GM19239 (cell line): ENCODE measurements at places on chromosomes 3 and 15.

- DNase-seq = no peak
Observed at GRCh38 chr3:75262661-75263060, 401.5 kb upstream of the FRG2C start.

DNA sequence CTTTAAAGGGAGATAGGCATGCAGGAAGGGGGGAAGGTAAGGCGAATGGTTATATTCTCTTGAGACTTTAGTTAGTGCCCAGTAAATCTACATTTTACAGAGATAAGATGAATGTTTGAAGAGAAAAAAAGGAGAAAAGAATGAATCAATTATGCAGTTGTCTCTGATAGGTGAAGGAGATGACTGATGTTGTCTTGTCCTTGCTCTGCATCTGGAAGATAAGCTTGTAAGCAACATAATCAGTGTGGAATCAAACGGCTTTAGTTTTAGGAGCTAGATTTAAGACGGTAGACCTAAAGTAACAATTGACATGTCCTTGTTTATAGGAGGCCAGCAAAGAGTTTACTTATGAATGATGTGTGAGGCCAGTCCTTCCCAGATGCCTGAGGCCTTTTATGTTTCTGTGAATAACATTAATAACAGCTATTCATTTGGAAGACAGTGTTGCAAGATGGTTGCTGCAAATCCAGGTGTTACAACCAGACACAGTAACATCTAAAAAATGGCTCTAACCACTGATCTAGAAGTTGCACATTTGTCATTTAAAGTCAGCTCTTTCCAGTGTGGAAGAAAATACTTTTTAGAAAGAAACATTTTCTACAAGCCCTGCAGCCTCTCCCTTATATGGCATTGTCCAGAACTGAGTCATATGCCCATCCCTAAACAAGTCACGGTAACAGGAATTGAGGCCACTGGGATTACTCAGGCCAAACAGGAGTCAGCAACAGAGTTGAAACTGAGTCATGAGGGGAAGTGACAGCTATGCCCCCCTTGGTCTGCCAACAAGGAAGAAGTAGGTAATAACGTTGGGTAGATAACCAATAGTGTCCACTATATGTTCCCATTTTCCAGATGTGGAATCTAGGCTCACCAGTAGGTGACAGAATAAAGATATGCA, 77.5 kb upstream of the FBN1 start:
- no peak for DNase-seq

- no peak for DNase-seq
Observed at GRCh38 chr15:84834969-84835368, 17.8 kb downstream of the ALPK3 start.

GRCh38 chr3:182435860-182436259, 357.4 kb upstream of the ATP11B start:
- no peak for DNase-seq

DNA sequence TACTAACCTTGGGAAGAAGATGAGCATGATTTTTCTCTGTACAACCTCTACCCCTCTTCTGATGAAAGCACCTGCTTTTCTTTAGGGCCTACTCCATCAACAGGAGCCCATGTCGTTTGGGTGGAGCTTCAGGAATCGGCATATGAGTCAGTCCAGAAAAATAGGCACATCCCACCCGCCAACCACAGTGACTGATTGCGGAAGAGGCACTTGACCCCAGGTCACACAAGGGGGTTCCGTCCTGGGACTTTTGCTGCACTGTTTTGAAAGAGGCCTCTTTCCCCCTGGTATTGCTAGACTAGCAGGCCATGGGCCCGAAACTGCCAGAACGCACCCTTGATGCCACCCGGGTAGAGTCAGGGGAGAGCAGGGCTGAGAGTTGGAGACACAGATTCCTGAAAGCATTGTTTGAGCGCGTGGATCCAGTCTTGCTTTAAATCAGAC, 19.3 kb upstream of the NRROS start:
- DNase-seq = no peak

- no peak for DNase-seq
Observed at GRCh38 chr3:156547637-156548036, 7.3 kb downstream of the SSR3 start.

DNA sequence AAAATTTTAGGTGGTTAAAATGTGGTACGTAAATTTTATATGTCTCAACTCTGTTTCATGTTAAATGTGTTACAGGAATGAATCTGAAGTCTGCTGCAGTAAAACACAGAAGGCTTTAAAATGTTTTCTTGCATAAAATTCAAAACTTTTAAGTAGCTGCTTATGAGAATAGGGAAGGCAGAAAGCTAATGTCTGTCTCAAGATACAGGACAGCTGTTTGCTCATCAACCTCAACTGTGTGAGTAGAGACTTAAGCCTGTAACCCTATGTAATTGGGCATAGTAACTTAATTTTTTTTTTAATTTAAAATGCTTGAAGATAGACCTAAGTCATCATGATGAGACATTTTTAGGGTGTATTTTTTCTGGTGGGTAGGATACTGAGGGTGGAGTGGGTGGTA, 38.9 kb downstream of the ZFAND6 start:
- no peak for DNase-seq

DNA sequence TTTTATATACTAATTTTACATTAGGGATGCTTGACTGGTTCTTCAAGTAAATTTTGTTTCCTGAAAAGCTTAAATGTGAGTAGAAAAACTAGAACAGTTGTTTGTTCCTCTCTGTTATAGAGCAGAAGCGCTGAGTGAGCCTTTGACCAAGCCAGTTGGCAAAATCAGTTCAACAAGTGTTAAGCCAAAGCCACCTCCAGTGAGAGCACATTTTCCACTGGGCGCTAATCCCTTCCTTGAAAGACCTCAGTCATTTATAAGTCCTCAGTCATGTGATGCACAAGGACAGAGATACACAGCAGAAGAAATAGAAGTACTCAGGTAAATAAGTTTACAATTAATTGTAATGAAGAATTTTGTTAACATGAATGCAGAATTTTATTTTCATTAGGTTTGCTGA, 14.6 kb downstream of the CAPN7 start:
- DNase-seq = no peak

DNA sequence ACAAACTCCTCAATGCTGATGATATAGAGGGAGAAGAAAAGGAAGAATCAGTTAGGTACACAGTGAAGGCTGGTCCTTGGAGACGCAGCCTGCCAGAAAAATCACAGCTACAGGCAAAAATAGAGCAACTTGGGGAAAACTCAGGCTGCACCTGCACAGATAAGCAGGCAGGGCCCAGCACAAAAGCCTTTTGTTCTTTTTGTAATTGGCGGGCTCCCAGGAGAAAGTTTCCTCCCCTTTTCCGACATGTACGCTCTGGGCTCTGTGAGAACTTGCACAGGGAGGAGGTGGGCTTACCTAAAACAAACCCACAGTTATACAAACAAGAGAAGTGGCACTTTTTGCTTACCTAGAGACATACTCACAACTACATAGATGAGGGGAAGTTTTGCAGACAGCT, 813.4 kb upstream of the EPHA6 start:
- no peak for DNase-seq

- DNase-seq = no peak
Observed at GRCh38 chr3:178381555-178381954, 154.7 kb upstream of the KCNMB2 start.

DNA sequence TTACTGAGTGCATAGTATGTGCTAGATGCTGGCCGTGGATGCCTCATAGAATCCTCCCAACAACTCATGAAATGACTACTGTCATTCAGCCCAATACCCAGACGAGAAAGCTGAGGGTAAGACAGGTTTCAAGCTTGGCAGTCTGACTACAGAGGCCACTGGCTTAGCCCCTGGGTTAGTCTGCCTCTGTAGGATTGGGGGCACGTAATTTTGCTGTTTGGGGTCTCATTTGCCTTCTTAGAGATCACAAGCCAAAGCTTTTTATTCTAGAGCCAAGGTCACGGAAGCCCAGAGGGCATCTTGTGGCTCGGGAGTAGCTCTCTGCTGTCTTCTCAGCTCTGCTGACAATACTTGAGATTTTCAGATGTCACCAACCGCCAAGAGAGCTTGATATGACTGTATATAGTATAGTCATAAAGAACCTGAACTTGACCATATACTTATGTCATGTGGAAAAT, 1.0 kb upstream of the CCR5 start:
- DNase-seq = no peak
